NCI-H524 (cell line): ENCODE measurements at places on chromosomes 13 and 19.
A peak's percentile ranks its signal among the peaks of the same experiment; 100 is the strongest.

GRCh38 chr13:21287331-21287907, 111.0 kb downstream of the MRPL57 start:
- no peak for DNase-seq

DNA sequence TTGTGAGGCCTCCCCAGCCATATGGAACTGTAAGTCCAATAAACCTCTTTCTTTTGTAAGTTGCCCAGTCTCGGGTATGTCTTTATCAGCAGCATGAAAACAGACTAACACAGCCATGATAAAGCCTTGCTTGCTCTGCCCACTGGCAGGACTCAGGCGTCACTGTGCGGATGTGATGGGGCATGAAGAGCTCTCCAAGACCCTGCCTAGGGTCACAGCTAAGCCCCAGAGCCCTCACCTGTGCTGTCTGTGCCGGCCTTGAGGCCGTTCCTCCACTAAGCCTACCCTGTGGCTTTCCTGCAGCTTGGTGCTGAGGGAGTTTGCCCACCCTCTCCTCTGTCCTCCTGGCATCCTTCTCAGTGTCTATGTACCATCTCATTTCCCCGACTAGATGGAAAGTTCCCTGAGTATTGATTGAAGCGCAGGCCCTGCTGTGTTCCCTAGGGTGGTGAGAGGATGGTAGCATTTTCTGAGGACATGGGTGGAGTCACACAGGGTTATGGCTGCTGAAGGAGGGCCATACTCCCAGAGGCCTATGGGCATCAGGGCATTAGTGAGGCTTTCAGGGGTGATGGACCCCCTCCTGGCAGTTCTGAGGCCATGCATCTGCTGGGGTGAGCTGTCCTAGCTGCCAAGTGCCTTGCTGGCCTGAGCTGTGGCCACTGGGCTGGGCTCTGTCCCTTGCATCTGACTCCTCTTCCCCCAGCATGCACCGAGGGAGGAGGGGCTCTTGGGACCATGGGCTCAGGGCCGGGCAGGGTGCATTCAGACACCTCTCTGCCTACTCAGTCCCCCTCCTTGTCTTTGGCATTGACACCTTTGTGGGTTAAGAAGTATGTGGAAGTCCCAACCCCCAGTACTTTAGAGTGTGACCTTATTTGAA, 75.3 kb downstream of the TEX29 start:
- DNase-seq: no peak

DNA sequence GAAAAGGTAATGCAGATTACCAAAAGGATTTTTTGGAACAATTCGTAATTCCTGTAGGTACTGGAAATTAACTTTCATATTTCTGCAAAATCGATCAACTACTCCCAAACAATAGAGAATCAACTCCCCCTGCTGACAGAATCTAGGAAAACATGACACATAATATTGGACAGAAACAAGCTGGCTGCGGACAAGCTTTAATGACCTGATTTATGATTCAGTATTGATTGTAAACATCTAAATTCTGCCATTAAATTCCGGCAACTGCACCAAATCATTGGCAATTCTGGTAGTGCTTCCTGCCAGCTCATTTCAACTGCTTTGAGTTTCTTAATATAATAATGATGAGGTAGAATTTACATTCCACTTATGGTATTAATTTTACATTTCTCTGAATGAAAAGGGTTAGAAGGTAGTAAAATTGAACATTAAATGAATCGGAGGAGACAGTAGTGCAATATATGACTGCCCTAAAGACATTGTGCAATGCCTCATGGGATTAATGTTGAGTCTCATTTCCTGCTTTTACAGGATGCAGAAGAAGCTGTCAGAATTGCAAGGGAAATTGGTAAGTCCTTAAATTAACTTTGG, 146.5 kb downstream of the PCCA start:
- DNase-seq: peak; percentile 5

DNA sequence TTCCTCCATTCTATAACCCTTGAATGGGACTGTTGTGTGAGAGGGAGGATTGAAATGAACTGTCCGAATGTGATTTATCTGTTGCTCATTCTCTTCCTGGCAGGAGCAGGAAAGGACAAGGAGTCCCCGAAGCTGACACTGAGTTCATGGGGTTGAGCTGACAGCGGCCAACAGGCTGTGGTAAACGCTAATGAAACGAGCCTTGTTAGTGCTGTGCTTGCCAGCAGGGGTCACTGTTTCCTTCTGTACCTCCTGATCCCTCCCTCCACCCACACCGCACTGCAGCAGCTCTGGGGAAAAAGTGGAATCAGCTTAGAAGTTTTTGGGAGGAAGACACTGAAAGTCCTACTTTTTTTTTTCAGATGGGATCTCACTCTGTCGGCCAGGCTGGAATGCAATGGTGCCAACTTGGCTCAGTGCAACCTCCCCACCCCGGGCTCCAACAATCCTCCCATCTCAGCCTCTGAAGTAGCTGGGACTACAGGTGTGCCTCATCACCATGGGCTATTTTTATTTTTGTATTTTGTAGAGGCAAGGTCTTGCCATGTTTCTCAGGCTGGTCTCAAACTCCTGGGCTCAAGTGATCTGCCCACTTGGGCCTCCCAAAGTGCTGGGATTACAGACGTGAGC, 6.7 kb upstream of the ZNF761 start:
- DNase-seq: peak; percentile 12

DNA sequence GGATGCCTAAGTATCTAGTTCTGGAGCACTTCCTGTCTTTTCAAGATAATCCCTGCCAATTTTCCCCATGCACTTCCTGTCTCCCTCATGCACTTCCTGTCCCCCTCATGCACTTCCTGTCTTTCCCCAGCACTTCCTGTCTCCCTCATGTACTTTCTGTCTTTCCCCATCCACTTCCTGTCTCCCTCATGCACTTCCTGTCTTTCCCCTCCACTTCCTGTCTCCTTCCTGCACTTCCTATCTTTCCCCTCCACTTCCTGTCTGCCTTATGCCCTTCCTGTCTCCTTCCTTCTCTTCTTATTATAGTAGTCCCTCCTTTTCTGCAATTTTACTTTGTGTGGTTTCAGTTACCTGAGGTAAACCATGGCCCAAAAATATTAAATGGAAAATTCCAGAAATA, 3.0 kb upstream of the TNNT1 start:
- DNase-seq: peak; percentile 42

DNA sequence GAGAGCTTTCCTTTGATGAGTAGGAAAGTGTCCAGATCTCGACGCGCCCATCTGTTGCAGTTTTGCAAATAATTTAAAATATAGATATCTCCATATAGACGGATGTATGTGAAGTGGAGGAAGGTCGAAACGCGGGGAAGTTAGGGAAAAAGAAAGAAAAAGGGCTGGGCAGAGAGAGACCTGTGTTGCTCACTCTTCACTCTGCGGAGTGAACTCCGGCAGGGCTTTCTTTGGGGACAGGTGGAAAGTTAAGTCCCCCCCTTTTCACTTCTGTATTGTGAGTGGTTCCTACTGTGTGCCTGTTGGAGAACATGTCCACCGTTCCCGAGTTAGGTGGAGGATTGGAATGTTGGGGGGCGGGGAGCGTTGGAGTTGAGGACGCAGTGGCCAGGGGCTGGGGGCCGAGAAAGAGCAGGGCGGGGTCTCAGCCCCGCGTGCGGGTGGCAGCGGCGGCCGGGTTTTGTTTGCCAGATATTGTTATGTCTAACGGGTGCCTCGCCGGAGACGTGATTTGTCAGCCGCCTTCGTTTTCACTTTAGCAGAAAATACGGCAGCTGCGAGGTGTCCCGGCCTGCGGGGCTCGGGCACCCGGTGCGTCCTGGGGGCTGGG, 145.1 kb upstream of the ZNF536 start:
- DNase-seq: no peak

DNA sequence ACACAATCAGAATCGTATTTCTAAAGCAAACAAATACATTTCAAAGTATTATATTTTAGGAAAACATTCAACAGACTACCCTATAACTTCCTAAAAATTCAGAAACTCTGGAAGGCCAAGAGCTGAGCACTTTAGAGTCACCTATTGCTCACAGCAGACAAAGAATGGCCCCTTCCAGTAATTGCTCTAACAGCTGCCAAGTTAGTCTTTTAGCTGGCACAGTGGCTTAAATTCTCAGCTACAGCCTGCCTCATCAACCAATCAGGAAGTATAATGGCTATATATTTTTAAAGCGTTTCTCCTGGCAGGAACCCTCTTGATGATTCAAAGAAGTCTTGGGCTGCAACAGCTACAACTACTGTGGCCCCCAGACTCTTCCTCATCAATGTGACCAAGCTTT, 14.9 kb upstream of the SLITRK5 start:
- DNase-seq: peak; percentile 51
